H7 (cell line): ENCODE measurements at places on chromosomes 2 and 18.

- DNase-seq: no peak
These were observed 218.1 kb downstream of the WDR7 start for GRCh38 chr18:56869189-56869777.

GRCh38 chr2:177568893-177569292, 176.3 kb downstream of the AGPS start:
- no peak for DNase-seq

- peak; percentile 90 for DNase-seq
These were observed 31.5 kb upstream of the PDIA6 start for GRCh38 chr2:10844097-10844496.

GRCh38 chr2:11344956-11345677, 681 bp upstream of the ROCK2 start:
- DNase-seq: no peak
